SJCRH30 (cell line): ENCODE measurements at places on chromosomes 13 and 19. TPM values are rescaled to one million over a fixed set of nuclear protein-coding genes. Genes with fewer than 3 reads are reported as not detected.

Gene TMC4
- not detected in 2 replicates for total RNA-seq

DNA sequence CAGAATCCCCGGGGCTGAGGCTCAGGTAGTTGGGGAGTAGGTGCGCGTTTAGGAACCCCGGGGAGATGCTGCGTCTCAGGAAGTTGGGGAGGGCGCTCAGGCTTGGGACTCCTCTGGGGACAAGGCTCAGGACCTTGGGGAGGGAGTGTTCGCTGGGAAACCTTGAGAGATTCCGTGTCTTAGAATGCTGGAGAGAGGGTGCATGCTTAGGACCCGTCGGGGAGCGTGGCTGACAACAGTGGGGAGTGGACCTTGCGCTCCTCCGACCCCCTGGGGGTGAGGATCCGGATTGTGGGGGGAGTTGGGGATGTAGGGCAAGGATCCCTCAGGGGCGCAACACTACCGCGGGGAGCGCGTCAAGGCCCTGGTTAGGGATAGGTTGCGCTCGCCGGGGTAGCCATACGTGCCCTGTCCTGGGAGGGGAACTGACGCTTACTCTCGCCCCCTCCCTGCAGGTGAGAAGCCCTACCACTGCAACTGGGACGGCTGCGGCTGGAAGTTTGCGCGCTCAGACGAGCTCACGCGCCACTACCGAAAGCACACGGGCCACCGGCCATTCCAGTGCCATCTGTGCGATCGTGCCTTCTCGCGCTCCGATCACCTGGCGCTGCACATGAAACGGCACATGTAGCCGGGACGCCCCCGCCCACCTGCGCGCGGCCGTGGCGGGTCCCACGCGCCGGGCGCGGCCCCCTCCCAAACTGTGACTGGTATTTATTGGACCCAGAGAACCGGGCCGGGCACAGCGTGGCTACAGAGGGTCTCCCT, 2.0 kb downstream of the KLF2 start:
- no peaks in the 10 kb centered on the region for H3K27me3 ChIP-seq
- H3K27ac ChIP-seq = no peak overlapping the region
- no peak for DNase-seq
- peaks cover 12% of the 10 kb centered on the region; the same call in 1 of the 2 replicates for H3K4me1 ChIP-seq

DNA sequence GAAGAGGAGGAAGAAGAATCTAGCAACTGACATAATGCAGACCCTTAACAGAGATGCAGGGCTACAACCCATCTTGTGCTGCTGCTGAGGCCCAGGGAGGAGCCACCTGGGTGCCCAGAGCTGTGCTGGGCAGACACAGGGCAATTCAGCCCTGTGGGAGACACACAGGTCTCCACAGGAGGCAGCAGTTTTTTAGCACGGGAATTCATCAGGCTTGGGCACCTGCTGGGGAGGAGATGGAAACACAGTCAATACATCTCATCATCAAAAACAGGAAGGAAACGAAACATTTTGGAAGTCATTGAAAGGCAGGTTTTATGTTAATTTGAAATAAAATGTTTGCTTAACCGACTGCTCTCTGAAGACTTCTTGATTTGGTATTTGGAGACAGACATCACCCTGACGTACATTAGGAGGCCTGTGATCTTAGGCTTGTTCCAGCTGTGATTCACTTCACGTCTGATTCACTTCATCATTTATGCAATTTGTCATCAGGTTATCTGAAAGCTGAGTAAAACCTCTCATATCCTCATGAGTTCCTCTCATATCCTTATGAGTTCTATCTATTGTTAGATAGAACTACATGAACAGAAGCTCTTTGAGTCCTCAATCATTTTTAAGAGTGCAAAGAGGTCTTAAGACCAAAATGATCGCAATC, 77.4 kb downstream of the CYSLTR2 start:
- H3K36me3 ChIP-seq = no peaks in the 10 kb centered on the region
- no peak for DNase-seq
- H3K27ac ChIP-seq = no peak overlapping the region
- no peaks in the 10 kb centered on the region for H3K27me3 ChIP-seq

- no peaks in the 10 kb centered on the region for H3K27me3 ChIP-seq
- no peak for DNase-seq
- no peak overlapping the region for H3K27ac ChIP-seq
- H3K36me3 ChIP-seq = no peaks in the 10 kb centered on the region
- no peaks in the 10 kb centered on the region for H3K4me1 ChIP-seq
Observed at GRCh38 chr13:94992036-94992960, 280.0 kb upstream of the SOX21 start.

DNA sequence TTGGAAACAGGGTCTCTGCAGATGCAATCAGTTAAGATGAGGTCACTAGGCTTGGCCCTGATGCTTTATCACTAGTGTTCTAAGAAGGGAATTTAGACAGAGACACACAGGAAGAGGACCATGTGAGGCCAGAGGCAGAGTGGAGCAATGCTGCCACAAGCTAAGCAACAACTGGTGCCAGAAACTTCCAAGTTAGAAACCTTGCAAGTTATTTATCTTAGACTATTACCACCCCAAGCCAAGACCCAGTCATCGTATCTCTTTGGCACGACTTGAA, 81.1 kb downstream of the DOCK9 start:
- no peak overlapping the region for H3K27ac ChIP-seq
- H3K36me3 ChIP-seq = peaks cover 95% of the 10 kb centered on the region
- H3K27me3 ChIP-seq = no peaks in the 10 kb centered on the region
- H3K4me3 ChIP-seq = no peak overlapping the region
- no peaks in the 10 kb centered on the region for H3K4me1 ChIP-seq

DNA sequence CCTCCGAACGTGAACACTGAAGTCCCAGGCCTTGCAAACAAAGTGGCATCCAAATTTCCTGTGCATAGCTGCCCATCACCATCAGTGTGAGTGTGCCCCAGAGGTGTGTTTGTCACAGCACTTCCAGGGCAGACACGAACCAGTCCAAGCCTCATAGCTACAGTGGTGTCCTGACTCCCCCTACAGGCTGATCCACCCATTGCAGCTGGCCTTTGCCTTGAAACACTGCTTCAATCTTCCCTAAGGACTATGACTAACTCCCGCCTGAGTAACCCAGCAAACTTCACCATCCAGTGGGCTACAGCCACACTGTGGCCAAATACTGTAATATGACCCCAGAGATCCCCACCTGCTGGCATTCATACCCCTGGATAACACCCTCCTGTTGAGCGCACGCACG, 3.9 kb downstream of the ZNF266 start:
- peak; percentile 65 for DNase-seq
- H3K4me1 ChIP-seq = no peaks in the 10 kb centered on the region
- H3K4me3 ChIP-seq = no peak overlapping the region
- peaks cover 28% of the 10 kb centered on the region for H3K36me3 ChIP-seq
- H3K27ac ChIP-seq = no peak overlapping the region

GRCh38 chr13:51945149-51945548, 66.1 kb downstream of the ATP7B start:
- no peaks in the 10 kb centered on the region for H3K27me3 ChIP-seq
- DNase-seq = no peak
- no peak overlapping the region for H3K4me3 ChIP-seq
- no peaks in the 10 kb centered on the region for H3K36me3 ChIP-seq

Gene PCDH9
- 4.2 and 5.6 TPM in 2 replicates for total RNA-seq

GRCh38 chr13:57583529-57583928, 48.0 kb upstream of the PCDH17 start:
- DNase-seq = no peak
- H3K27ac ChIP-seq = no peak overlapping the region
- H3K4me1 ChIP-seq = no peaks in the 10 kb centered on the region
- no peaks in the 10 kb centered on the region for H3K27me3 ChIP-seq

Gene HIPK4
- total RNA-seq = 0.10 TPM in 1 of 2 replicates, not detected in the other

GRCh38 chr13:50711996-50712395, 131.5 kb downstream of the DLEU7 start:
- H3K27me3 ChIP-seq = no peaks in the 10 kb centered on the region
- no peak for DNase-seq
- peaks cover 13% of the 10 kb centered on the region for H3K4me1 ChIP-seq
- H3K27ac ChIP-seq = no peak overlapping the region

Gene S1PR4
- not detected in 2 replicates for total RNA-seq

- peak; percentile 71 for DNase-seq
- H3K4me1 ChIP-seq = peaks cover 38% of the 10 kb centered on the region
- H3K27me3 ChIP-seq = no peaks in the 10 kb centered on the region
- peak overlapping the region; percentile 34 for H3K27ac ChIP-seq
- peak overlapping the region; percentile 9 for H3K4me3 ChIP-seq
Observed at GRCh38 chr13:110126391-110126961, 180.5 kb downstream of the COL4A1 start.

- DNase-seq = no peak
- H3K4me3 ChIP-seq = no peak overlapping the region
- no peaks in the 10 kb centered on the region for H3K36me3 ChIP-seq
Observed at GRCh38 chr13:31286930-31287329, 87.2 kb downstream of the B3GLCT start.

DNA sequence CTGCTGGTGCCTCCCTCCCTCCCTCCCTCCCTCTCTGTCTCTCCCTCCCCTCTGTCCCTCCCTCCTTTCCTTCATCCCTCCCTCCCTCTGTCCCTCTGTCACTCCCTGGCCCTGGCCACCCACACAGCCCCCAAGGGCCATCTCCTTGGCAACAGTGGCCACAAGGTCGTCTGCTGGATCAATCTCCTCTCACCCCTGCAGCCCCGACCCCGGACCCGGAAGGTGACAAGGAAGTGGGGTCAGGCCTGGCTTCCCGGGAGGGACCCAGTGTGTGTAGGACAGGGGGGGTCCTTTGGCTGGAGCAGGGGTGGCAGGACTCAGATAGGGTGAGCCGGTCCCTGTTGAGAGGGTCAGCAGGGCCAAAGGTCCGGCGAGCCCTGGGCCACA, 21.9 kb upstream of the TCF3 start:
- no peak for DNase-seq
- peaks cover 6% of the 10 kb centered on the region; the same call in 1 of the 2 replicates for H3K27me3 ChIP-seq
- H3K4me3 ChIP-seq = no peak overlapping the region
- no peaks in the 10 kb centered on the region for H3K4me1 ChIP-seq
- H3K27ac ChIP-seq = no peak overlapping the region

DNA sequence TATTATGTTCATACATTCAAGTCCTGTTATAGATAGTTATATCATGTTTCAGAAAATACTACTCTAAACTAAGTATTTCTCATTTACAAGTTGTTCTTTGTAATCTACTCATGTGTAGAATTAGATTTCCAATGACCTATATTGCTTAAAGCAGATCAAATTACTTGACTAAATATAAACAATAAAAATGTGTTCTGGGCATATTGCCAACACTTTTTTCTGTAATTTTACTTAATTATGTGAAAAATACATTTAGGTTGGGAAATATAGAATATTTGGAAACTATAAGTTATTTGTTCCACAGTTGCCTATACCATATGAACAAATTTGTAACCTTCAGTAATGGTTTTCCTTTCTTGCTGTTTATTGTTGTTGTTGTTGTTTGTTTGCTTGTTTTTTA, 275.2 kb upstream of the PCDH9 start:
- H3K4me3 ChIP-seq = no peak overlapping the region
- H3K4me1 ChIP-seq = no peaks in the 10 kb centered on the region
- H3K36me3 ChIP-seq = no peaks in the 10 kb centered on the region
- H3K27me3 ChIP-seq = no peaks in the 10 kb centered on the region
- H3K27ac ChIP-seq = no peak overlapping the region
- no peak for DNase-seq

DNA sequence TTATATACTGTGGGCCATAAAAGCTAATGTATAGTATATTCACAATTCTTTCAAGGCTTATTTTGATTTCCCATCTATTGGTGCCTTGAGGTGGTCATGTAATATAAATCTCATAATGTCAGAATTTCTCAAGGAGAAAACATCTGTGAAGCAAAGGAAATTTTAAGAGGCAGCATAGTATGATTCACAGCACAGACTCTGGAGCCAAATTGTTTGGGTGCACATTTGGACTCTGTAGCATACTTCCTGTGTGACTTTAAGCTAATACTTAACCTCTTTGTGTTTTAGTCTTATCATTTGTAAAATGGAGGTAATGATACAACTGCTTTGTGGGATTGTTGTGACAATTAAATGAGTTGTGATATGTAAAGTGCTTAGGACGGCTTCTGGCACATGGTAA, 67.6 kb downstream of the PIBF1 start:
- H3K4me1 ChIP-seq = no peaks in the 10 kb centered on the region
- H3K27ac ChIP-seq = no peak overlapping the region
- H3K4me3 ChIP-seq = no peak overlapping the region
- no peaks in the 10 kb centered on the region for H3K27me3 ChIP-seq

Gene C19orf33
- total RNA-seq = not detected in 2 replicates

DNA sequence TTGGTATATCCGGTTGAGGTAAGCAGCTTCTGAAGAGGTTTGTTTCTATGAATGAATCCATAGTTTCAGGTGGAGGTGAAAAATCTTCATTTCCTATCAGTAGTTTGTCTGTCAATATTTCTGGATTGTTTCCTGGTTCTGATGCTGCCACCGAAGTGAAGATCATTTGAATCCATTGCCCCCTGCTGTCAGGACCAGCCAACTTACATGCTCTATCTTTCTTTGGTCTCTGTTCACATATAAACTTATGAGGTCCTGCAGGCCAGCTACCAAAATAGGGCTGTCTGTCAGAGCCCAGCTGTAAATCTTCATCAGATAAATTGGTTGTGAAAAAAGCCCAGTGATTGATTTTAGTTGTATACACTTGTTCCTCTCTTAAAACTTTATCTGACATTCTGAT, 15.2 kb upstream of the N4BP2L1 start:
- H3K4me1 ChIP-seq = no peaks in the 10 kb centered on the region
- DNase-seq = no peak
- no peak overlapping the region for H3K4me3 ChIP-seq
- no peak overlapping the region for H3K27ac ChIP-seq
- H3K27me3 ChIP-seq = no peaks in the 10 kb centered on the region

- DNase-seq = no peak
- no peak overlapping the region for H3K27ac ChIP-seq
- no peaks in the 10 kb centered on the region for H3K4me1 ChIP-seq
- H3K36me3 ChIP-seq = no peaks in the 10 kb centered on the region
- no peak overlapping the region for H3K4me3 ChIP-seq
Observed at GRCh38 chr19:50152578-50152977, 10.5 kb downstream of the IZUMO2 start.

Gene CPB2
- not detected in 2 replicates for total RNA-seq

DNA sequence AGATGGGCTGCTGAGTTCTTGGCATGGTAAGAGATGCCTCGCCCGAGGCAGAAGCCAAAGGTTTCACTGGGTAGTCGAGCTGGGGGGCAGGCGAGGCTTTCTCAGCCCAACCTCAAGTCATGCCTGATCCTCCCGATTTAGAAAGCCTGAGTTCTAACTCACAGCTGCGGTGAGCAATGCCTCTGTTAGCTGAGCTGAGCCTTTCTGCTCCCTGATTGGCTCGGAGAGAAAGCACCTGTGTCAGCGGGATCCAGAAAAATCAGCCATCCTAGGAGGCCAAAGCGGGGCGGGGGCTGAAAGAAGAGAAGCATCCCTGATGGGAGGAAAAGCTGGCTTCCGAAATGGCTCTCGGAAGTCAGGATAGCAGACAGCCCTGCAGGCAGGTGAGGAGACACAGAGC, 44.7 kb downstream of the CACNA1A start:
- no peaks in the 10 kb centered on the region for H3K4me1 ChIP-seq
- peaks cover 12% of the 10 kb centered on the region; the same call in 1 of the 2 replicates for H3K27me3 ChIP-seq
- H3K4me3 ChIP-seq = no peak overlapping the region
- H3K27ac ChIP-seq = no peak overlapping the region
- H3K36me3 ChIP-seq = no peaks in the 10 kb centered on the region
- DNase-seq = no peak
